ENCODE measurements at places on chromosomes 2 and 18. TPM values are rescaled to one million over a fixed set of nuclear protein-coding genes. Genes with fewer than 3 reads are reported as not detected.

DNA sequence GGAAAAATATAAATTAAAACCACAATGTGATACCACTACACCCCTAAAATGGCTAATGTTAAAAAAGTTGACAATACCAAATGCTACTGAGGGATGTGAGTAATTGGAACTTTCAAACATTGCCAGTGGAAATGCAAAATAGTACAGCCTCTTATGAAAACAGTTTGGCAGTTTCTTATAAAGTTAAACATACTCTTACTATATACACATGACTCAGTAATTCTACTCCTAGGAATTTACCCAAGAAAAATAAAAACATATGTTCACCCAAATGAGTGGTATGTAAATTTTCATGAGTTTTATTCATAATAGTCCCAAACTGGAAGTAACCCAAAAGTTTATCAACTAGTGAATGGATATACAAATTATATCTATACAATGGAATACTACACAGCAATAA lies 228.0 kb downstream of the CYP26B1 start:
- DNase-seq = no peak

- DNase-seq = no peak
These were observed 27.1 kb upstream of the SCYGR1 start for GRCh38 chr2:227414846-227415245.

DNA sequence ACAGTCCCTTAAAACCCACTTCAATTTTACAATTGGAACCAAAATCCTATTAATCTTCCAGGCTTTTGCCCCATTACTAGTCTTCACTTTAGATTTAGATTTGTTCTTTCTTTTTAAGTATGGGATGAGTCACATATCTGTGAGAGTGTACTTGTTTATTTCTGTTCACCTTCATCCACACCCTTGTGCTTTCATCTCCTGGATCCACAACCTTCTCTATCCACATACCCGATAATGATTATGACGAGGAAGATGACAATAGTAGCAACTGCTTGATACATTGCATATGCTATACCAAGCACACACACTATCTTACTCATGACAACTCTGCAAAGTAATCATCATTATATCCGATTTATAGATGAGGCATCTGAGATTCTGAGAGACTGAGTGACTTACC lies 297.3 kb downstream of the PLCL1 start:
- DNase-seq = no peak

DNA sequence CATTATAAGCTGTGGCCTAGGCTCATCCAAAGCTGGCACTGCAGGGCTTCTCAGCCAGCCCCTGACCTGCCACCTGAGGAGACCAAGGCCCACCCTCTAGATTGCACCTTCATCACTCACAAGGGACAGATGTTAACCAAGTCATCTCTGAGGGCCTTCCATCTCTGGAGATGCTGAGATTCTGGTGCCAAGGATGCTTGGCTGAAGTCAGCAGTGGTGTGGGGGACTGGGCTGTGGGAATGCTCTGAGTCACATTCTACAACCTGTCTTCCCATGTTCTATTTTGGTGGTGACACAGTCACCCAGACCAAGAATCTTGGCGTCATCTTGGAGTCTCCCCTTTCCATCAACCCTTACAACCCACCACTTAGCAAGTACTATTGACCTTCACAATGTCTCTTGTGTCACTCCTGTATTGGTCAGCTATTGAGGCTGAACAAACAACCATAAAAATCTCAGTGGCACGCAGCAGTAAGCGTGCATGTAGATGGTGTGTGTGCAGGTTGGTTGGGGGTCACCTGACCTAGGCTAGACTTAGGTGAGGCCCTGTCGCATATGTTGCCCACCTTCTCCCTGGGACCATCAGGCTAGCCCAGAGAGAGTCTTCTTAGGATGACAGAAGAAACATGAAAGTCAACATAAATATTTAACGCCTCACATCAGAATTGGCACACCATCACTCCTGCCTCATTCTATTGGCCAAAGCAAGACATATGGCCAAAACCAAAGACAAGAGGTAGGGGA lies 135.0 kb downstream of the SMAD7 start:
- no peak for DNase-seq

DNA sequence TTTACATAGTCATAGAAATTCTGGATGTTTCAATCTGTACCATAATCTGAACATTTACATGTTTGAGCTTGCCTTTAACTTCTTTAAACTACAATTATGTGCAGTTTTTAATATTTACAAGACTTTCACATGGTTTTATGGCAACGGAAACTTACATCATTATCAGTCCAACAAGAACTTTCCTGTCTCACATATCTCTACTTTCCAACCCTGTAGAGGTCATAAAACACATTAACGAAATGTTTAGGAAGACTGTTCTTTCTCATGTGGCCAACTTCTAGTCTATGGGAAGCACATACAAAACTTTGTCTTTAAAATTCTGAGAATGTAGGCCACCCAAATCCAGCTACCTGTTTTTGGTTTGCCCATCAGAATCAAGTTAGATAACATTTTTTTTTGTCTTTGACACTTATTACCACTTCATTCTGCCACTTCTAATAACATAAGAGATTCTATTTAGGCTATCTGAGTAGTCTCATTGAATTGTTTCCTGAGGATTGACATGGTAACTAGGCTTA lies 693.2 kb downstream of the KCNJ3 start:
- DNase-seq = no peak

DNA sequence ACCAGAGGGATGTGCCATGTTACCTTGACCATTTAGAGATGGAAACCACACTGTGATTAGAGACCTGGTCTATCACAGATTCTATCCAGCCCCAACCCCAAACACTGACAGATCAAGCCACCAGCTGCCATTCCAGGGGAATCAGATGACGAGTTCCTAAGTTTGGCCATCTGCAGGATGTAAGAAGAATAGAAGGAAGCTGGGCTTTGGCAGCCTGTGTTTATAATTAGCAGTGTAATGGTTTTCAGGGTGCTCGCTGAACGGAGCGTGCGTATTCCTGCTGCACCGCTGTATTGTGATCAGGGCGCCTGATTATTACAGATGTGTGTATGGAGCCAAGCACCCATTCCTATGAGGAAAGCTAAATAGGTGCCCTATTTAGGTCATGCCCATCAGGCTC lies 138.1 kb downstream of the LRRC30 start:
- DNase-seq = no peak

GRCh38 chr2:11157296-11157695 lies 2.0 kb downstream of the SLC66A3 start:
- DNase-seq = no peak

DNA sequence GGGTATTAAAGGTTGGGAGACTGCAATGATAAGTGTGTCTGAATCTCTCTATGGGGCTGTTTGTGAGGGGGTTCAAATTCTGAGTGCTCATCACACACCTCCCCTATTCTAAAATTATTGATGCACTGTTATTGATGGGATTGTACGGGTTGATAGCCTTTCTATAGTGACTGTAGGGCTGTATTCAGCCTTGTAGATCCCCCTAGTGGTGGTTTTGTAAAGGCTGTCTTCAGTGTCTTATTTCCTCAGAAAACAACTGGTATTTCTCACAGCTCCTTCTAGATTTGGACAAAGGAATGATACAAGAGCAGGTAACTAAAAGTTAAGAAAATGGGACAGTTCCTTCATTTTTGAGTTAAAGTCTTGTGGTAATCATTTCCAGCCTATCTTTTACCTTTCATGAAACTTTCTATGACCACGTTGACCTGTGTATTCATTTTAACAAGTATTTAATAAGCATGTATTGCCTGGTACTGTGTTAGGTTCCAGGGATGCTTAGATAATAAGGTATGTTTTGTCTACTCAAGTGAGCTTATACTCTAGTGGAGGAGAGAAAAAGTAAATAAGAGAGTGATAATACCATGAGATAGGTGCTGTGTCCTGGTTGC lies 21.2 kb downstream of the SMAD4 start:
- peak; percentile 38 for DNase-seq

DNA sequence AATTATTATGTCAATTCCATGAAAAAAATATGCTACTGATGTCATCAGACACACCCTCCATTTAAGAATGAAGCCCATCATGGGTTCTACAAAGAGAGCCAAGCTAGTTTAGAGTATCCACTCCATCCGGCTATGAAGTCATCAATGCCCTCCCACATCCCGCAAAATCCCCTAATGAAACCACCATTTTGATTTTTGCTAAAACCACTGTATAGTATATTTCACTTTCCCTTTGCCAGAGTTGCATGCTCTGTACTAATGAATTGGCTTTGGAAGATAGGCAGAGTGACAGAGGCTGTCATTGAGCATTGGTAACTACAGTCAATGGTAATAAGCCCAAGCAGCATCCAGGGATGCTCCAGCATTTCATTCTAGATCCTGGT lies 118.6 kb downstream of the ANKRD44 start:
- no peak for DNase-seq

DNA sequence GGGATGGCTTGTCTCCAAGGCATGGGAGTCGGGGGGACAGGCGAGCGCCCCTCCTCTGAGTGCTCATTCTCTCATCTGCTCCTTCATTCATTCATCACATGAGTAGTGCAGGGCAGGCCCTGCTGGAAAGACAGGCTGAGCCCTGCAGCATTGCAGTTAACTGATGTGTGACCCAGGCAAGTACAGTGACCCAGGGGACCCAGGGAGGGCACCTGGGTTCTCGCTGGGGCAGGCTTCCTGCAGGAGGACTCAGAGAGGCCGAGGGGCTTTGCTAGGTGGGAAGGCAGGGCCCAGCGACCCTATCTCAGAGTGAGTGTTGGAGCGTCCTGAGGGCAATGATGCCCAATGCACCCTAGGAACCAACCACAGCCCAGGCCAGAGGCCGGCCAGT lies 30.6 kb downstream of the HJURP start:
- DNase-seq = no peak

DNA sequence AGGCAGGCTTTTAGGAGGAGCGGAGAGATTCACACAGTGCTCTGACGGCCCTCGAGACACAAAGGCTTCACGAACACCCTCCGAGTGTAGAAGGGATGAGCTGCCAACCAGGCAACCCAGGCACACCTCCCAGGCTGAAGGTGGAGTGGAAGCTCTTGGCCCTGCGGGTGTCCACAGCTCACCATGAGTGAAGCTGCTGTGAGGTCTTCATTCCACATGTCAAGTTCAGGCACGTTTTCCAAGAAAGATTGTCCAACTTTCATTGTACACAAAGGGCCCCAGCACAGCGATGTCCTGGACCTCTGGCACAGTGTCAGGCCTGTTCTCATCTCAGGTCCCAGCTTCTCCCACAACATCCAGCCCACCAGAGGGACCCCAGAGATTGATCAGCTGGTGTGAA lies 13.4 kb downstream of the PARD6G start:
- DNase-seq = no peak

DNA sequence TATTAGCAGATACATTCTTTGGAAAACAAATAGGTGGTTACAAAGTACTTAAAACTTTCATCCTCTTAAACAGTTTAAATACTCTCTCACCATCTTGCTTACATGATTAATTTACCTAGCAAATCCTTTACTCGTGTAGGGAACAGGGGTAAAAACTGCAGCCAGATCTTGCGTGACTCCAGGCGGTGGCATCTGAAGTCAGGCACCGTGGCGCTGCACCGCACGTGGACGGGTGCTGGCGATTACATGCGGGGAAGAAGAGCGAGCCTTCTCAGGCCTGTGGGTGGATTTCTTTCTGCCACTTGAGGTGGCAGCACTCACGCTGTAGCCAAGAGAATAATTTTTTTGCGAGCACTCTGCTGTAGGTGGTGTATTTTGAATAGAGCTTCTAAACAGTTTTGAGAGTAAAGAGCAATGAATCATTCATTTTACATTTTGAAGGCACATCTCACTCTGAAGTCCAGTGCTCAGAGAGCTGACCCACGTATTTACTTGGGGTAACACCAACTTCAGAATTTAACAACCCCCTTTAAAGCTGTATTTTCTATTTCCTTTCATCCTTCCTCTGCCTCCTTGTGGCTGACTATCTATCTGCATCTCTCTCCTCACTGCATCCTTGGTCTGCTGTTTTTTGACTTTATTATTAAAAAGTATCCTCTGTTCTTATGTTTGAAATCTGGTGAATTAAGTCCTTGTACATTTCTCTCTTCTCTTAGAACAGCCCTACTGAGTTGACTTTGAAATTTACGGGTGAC lies 68.9 kb downstream of the EPAS1 start:
- no peak for DNase-seq

- DNase-seq = no peak
These were observed 59.2 kb downstream of the SERPINB8 start for GRCh38 chr18:64029096-64029495.

DNA sequence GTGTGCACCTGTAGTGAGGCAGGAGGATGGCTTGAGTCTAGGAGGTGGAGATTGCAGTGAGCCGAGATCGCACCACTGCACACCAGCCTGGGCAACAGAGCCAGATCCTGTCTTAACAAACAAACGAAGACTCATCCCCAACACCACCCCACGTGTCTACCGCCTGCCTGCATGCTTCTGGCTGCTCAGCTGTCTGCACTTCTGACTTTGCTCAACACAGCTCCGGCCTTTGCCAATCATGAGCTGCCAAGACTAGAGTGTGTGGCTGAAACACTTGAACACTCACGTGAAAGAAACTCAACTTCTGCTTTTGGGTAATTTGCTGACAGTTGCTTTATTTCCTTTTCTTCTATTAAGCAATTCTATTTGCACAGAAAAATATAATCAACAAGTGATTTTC lies 32.1 kb upstream of the SP3 start:
- no peak for DNase-seq

DNA sequence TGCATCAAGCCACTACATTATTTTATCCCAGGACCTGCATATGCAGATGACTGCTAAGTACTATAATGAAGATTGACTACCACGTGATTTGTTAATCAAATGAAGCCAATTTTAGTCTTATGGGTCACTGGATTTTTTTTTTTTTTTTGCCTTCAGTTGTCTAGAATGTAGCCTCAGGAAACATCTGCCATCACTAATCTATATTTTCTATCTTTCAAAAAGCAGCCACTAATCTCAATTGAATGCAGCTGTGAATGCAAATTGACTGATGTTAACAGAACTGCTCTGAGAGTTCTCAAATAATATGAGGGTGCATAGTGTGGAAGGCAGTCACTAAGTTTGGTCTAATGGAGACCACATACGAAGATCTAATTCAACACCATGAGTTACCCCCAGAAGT lies 106.3 kb downstream of the ABCA12 start:
- DNase-seq = no peak

- DNase-seq = no peak
These were observed 188.8 kb upstream of the REV1 start for GRCh38 chr2:99678625-99679024.

The GORASP2 gene
- total RNA-seq = 87.9 TPM

The PECR gene
- total RNA-seq = 16.3 TPM

The PIEZO2 gene
- total RNA-seq = 0.34 TPM

The HNRNPA3 gene
- total RNA-seq = 328 TPM

The COL6A3 gene
- 1.2 TPM for total RNA-seq

The GNLY gene
- 0.74 TPM for total RNA-seq

The COLEC12 gene
- not detected for total RNA-seq

The MOCOS gene
- 12.1 TPM for total RNA-seq

The DSC2 gene
- 33.4 TPM for total RNA-seq

The SLC8A1 gene
- 0.07 TPM for total RNA-seq

The EXOC6B gene
- total RNA-seq = 25.4 TPM

The SRD5A2 gene
- not detected for total RNA-seq
